ENCODE measurements at places on chromosomes 7 and 10.

DNA sequence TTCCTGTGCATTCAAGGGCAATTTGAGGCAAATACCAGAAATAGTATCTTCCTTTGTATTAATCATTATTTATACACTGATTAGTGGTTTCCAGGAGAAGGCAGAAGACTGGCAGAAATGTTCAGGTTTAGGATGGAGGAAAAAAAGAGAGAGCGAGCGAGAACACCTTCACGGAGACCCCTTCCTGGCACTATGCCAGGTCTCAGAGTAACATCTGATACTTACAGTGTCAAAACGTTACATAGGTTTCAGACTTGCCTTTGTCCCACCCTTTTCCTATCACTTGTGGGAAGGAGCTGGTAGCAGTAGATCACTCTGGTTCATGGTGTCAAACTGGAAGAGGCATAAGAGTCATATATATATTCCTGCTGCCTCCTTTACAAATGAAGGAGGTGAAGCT lies 652 bp downstream of the OR2A12 start:
- DNase-seq: no peak

DNA sequence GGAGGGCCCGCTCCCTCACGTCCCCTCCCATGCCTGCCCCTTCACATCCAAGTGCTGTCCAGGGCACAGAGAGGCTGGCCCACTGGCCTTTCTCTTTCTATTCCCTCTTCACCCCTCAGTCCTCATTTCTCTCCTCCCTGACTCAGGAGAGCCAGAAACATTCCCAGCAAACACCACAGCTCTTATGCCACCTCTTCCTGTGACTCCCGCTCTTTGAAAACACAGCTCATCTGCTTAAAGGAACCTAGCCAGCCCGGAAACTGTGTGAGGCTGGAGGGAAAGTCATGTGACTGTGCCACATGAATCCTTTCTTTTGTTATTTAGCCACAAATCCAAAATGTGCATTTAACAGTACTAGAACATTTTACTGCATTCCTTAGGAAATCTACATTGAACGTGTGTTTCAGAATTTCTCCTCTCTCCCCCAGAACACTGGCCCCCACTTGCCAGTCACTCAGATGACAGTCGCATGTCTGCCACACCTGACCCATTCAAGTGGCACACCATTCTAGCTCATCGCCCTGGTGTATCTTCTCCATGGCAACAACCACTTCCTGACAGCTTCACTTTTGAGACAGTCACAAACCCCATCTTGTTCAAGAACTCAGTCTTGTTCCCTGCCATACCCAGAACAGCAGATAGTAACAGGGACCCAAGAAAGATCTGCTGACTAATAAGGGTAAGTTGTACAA lies 42.8 kb downstream of the GRB10 start:
- peak; percentile 30 for DNase-seq

DNA sequence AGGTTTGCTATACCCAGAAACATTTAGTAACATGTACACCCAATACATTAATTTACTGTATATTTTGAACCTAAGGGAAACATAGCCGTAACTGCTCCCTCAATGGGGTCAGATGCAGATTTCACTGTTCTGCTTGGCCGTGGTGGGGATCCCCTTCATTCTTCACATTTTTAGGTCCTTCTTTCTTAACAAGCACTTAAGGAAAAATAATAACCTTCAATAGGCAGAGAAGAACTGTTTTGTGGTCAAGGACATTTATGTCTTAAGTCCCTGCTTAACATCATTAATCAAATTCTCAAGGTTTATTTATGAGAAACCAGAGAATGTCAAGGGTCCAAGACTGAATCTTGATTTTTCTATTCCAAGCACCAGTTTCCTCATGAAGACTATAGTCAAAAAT lies 592.1 kb upstream of the ANKRD30A start:
- DNase-seq: no peak

- DNase-seq: no peak
Measured at GRCh38 chr10:80540618-80540980, 2.9 kb downstream of the SH2D4B start.

- no peak for DNase-seq
Measured at GRCh38 chr10:97020452-97021400, 165.0 kb downstream of the SLIT1 start.
